ENCODE measurements at places on chromosomes 11 and 22. TPM values are rescaled to one million over a fixed set of nuclear protein-coding genes. Genes with fewer than 3 reads are reported as not detected.

DGCR6 gene
- 1.9 TPM for total RNA-seq

TUB gene
- not detected for total RNA-seq

DNA sequence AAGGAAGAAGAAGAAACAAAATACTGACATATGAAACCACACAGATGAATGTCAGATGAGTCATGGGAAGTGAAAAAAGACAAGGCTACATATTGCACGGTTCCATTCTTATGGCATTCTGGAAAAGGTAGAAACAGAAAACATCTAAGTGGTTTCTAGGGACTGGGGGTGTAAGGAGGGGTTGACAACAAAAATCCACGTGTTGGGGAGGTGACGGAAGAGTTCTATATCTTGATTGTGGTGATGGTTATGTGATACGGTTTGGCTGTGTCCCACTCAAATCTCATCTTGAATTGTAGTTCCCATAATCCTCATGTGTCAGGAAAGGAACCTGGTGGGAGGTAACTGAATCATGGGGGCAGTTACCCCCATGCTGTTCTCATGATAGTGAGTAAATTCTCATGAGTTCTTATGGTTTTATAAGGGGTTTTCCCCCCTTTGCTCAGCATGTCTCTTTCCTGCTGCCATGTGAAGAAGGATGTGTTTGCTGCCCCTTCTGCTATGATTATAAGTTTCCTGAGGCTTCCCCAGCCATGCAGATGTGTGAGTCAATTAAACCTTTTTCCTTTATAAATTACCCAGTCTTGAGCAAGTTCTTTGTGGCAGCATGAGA, 6.4 kb upstream of the ARFGAP3 start:
- no peak for DNase-seq
- H3K4me3 ChIP-seq, result peak overlapping the region; percentile 70
- H3K27ac ChIP-seq, result peak overlapping the region; percentile 54

GRCh38 chr11:64925536-64926436, 1.3 kb downstream of the PPP2R5B start:
- no peak for DNase-seq
- peaks cover 13% of the 10 kb centered on the region for H3K4me1 ChIP-seq
- H3K36me3 ChIP-seq, result no peaks in the 10 kb centered on the region
- peak overlapping the region; percentile 94 for H3K4me3 ChIP-seq
- no peak overlapping the region for H3K27ac ChIP-seq

IGLL1 gene
- total RNA-seq, result not detected

- DNase-seq, result no peak
- no peaks in the 10 kb centered on the region for H3K27me3 ChIP-seq
- no peak overlapping the region for H3K4me3 ChIP-seq
- no peaks in the 10 kb centered on the region for H3K36me3 ChIP-seq
Measured at GRCh38 chr11:133576351-133576750, 44.0 kb upstream of the OPCML start.

Data from natural killer cell treated with Interleukin-12 subunit alpha and Interleukin-12 subunit beta and Interleukin-15 and Interleukin-18, amount 100 ng/mL, for 72 hours (primary cell).